ENCODE measurements at places on chromosomes 6 and 20.

GRCh38 chr20:62186887-62187866 is 4.3 kb downstream of the MTG2 start:
- peak; percentile 55 for DNase-seq
- H3K36me3 ChIP-seq, result peaks cover 8% of the 10 kb centered on the region
- peaks cover 3% of the 10 kb centered on the region for H3K4me1 ChIP-seq
- no peak overlapping the region for H3K27ac ChIP-seq
- H3K27me3 ChIP-seq, result no peaks in the 10 kb centered on the region

- no peak for DNase-seq
- H3K4me1 ChIP-seq, result no peaks in the 10 kb centered on the region
- no peak overlapping the region for H3K27ac ChIP-seq
- no peak overlapping the region for H3K4me3 ChIP-seq
- no peaks in the 10 kb centered on the region for H3K27me3 ChIP-seq
Measured at GRCh38 chr20:36881888-36882287, 6.0 kb downstream of the TLDC2 start.

DNA sequence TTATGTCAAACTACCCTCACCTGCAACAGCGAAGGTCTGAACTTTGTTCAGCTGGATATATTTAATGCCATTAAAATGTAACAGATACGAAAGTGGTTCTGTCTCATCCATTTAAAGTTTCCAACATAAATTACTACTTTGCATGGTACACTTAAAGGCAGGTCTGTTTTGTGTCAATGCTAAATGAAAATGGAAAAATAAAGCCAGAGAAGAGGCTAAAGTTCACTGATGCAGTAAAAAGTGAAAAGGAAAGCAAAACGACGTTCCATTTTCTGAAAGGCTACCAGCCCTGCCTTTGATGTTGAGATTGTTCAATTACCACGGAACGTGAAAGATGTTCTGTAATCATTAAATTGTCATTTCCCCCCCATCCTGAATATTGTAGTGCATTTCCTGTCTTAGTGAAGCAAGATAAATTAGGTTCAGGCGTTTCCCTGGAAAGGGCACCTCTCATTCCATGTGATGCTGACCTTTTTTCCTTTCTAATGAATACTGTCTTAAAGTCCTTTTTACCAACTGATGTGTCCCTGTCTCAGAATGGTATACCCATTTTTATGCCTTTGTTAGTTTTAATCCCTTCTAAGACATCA is 334.7 kb upstream of the JAG1 start:
- H3K4me3 ChIP-seq, result no peak overlapping the region
- no peak for DNase-seq
- H3K4me1 ChIP-seq, result no peaks in the 10 kb centered on the region
- no peaks in the 10 kb centered on the region for H3K36me3 ChIP-seq
- H3K27ac ChIP-seq, result no peak overlapping the region
- H3K27me3 ChIP-seq, result no peaks in the 10 kb centered on the region

DNA sequence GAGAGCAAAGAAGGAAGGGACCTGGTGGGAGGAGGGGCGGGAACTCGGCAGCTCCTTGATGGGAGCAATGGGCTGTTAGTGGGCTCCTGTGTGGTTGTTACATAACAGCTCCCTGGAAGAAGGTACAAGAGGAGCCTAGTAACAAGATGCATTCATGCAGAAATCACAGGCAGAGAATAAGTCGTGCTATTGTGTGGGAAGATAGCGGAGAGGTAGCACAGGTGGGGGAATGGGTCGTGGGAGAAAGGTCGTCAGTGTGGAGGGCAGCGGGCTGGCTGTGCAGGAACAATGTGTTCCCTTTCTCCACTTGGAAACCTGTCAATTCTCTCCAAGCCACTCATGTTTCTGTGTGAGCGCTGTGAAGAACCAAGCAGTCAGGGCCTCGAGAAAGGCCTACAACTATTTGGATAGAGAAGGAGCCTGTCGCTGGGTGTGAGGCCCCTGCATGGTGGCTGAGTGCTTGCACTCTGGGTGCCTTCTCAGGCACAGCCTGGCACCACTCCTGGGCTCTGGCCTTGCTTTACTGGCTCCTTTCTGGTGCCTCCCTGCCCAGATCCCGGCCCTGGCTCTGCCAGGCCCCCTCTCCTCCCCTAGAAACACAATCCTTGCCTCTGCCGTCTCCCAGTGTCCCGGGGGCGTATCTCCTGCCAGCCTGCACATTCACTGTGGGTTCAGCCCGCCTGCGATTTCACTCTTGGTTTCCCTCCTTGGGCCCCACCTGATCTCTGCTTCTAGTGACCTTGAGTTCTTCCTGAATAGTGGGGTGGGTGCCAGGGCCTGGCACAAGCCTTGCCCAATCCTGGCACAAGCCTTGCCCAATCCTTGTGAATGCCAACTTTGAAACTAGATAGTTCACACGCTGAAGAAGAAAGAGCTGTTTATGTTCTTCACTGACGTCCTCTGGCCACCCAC is 7.4 kb upstream of the FGD2 start:
- no peaks in the 10 kb centered on the region for H3K36me3 ChIP-seq
- H3K4me1 ChIP-seq, result no peaks in the 10 kb centered on the region
- no peaks in the 10 kb centered on the region for H3K27me3 ChIP-seq
- H3K4me3 ChIP-seq, result no peak overlapping the region
- no peak overlapping the region for H3K27ac ChIP-seq

DNA sequence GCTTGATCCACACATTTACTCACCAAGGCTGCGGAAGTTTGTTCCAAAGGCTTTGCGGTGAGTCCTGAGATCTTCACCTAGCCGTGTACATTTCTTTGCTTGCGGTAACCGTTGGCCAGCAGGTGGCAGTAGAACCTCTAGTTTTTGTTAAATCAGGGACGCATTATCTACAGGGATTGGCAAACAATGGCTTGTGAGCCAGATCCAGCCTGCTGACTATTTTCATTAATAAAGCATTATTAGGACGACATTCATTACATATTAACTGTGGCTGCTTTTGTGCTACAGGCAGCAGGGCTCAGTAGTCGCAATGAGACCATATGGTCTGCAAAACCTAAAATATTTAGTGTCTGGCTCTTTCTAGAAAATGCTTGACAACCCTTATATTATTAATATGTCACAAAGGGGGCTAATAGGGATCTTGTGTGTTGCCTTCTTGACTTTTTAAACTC is 174.1 kb downstream of the DOK5 start:
- no peaks in the 10 kb centered on the region for H3K36me3 ChIP-seq
- DNase-seq, result peak; percentile 99
- no peak overlapping the region for H3K4me3 ChIP-seq
- no peaks in the 10 kb centered on the region for H3K27me3 ChIP-seq

DNA sequence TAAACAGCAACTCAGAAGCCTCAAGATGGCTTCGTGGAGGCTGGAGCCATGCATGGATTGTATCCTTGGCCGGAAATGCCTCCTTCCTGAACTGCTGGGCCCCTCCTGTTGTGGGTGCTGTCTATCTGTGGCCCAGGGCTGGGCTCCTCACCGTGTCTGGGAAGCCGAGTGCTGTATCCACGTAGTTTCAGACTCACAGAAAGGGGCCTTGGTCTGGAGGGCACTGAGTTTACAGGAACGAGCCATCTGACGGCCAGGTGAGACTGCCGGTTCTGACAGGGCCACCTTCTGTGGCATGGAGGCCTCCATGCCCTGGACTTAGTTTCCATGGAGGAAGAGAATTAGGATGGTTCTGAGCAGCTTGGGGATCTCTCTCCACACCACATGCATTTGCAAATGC is 142.2 kb downstream of the ERMARD start:
- H3K27ac ChIP-seq, result no peak overlapping the region
- H3K27me3 ChIP-seq, result no peaks in the 10 kb centered on the region
- no peak overlapping the region for H3K4me3 ChIP-seq
- DNase-seq, result no peak
- H3K4me1 ChIP-seq, result no peaks in the 10 kb centered on the region
- H3K36me3 ChIP-seq, result no peaks in the 10 kb centered on the region

GRCh38 chr6:155187994-155188706 is 75.7 kb upstream of the CLDN20 start:
- H3K36me3 ChIP-seq, result no peaks in the 10 kb centered on the region
- H3K27me3 ChIP-seq, result no peaks in the 10 kb centered on the region
- no peak for DNase-seq
- no peak overlapping the region for H3K4me3 ChIP-seq
